M059J (cell line): ENCODE measurements at places on chromosomes 5 and 9. TPM values are rescaled to one million over a fixed set of nuclear protein-coding genes. Genes with fewer than 3 reads are reported as not detected.

DNA sequence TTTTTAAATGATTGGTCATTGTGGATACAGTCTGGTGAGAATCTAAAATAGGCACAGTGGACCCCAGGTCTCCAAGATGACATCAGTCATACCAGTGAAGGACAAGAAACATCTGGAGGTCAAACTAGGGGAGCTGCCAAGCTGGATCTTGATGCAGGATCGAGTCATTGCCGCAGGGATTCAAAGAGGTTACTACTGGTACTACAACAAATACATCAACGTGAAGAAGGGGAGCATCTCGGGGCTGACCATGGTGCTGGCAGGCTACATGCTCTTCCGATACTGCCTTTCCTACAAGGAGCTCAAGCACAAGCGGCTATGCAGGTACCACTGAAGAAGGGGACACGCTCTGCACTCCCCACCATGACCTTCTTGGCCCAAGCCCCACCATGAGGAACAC lies 20.9 kb downstream of the FOXB2 start:
- no peak for DNase-seq

DNA sequence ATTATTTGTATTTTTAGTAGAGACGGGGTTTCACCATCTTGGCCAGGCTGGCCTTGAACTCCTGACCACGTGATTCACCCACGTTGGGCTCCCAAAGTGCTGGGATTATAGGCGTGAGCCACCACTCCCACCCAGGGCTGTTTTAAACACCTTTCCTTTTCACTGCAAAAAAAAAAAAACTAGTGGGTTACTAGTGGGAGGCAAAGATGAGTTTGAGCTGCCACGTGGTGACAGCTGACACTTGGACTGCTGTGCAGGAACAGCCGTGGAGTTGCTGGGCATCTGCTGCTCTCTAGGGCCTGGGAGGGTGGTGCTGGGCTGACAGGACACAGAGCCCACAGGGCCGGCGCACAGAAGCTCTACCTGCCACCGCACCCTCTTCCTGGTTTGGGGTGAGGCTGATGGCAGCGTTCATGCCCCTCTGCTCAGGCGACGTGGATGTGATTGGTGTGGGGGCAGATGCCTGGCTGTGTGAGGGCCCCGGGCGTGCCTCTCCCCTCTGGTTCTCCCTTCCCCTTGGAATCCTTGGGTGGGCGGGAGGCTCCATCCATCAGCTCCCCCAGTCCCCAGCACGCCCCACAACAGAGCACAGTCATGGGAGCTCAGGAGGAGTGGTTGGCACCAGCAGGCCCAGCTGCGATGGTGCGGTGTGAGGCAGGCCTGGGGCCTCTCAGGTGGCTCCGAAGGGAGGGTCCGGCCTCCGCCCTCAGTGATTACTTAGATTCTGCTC lies 16.9 kb downstream of the RABL6 start:
- no peak for DNase-seq

DNA sequence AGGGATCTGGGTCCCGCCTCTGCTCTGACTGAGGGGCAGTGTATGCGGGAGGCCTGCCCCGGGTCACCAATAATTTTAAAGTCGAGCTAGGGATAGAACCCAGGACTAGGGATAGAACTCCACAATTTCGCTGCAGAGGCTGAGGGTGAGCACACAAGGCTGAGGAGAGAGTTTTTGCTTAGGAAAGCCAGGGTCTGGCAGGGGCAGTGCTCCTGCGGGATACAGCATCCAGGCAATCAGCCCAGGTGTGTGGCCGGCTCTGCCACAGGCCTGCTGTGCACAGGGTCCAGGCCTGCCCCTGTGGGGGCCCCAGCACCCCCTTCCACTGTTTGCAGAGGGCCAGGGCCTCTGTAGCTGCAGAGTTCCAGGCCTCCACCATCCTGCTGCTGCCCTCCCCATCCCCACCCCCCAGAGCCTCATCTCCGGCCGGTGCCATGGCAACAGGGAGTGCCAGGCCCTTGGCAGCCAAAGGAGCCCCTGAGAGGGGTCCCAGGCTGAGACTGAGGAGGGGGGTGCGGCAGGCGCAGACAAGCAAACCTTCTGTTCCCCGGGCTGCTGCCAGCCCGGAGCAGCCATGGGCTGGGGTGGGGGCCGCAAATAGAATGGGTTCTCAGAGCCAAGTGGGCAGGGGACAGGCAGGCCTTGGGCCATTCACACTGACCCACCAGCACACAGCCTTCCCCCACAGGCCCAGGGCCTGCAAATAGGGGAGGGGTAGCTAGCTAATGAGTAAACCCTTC lies 8.6 kb downstream of the PDGFRB start:
- no peak for DNase-seq

Gene IFNA2
- total RNA-seq, result not detected in 2 replicates

Gene IL3
- total RNA-seq, result not detected in 2 replicates

Gene PSMB7
- 389 and 692 TPM in 2 replicates for total RNA-seq
